Gastroesophageal sphincter (tissue), 4 donors: ENCODE measurements at places on chromosomes 16 and 17. TPM values are rescaled to one million over a fixed set of nuclear protein-coding genes. Genes with fewer than 3 reads are reported as not detected.

Gene RNF43
- total RNA-seq: 0.79 TPM

DNA sequence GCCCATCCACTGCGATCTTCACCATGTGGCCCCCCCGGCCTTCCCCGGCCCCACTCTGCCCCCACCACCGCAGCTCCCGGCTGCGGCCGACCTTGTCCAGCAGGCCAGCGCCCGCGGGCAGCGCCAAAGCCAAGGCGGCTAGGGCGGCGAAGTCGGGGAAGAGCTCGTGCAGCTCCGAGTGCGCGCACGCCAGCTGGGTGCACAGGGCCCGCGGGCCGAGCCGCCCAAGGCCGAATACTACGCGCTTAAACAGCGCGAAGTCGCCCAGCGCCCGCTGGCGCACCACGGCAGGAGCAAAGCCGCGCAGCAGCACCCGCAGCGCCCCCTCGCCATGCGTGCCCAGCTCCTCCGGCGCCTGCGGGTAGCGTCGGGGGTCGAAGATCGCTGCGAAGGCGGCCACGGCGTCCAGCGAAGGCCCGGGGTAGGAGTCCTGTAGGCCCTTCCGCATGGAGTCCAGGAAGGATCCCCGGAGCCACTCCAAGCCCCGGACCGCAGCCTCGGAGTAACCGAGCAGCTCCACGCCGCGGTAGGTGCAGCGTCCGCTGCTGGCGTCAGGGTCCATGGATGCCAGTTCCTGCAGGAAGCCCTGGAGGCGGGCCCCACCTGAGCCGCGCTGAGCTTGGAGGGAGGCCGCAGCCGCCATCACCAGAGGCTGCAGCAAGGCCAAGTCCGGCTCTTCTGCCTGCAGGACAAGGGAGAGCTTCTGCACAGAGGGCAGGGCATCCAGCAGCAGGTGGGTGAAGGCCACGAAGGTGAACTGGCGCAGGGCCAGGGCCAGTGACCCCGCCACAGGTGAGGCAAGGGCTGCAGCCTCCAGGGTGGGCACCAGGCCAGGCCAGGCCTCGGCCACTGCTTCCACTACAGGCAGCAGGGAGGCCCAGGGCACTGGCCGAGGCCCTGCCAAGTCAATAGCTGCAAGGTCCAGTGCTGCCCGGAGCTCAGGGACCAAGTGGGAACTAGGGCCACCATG is 10.3 kb downstream of the C17orf113 start:
- no peak for ATAC-seq

Gene TBC1D26
- not detected for total RNA-seq

Gene CMTM4
- 12.7 TPM for total RNA-seq

GRCh38 chr17:339193-340061 is 13.2 kb downstream of the RPH3AL start:
- ATAC-seq: no peak

- no peak for ATAC-seq
Observed at GRCh38 chr17:65545705-65546523, 15.5 kb downstream of the AXIN2 start.

GRCh38 chr16:87840271-87840978 is 28.9 kb downstream of the SLC7A5 start:
- no peak for ATAC-seq

DNA sequence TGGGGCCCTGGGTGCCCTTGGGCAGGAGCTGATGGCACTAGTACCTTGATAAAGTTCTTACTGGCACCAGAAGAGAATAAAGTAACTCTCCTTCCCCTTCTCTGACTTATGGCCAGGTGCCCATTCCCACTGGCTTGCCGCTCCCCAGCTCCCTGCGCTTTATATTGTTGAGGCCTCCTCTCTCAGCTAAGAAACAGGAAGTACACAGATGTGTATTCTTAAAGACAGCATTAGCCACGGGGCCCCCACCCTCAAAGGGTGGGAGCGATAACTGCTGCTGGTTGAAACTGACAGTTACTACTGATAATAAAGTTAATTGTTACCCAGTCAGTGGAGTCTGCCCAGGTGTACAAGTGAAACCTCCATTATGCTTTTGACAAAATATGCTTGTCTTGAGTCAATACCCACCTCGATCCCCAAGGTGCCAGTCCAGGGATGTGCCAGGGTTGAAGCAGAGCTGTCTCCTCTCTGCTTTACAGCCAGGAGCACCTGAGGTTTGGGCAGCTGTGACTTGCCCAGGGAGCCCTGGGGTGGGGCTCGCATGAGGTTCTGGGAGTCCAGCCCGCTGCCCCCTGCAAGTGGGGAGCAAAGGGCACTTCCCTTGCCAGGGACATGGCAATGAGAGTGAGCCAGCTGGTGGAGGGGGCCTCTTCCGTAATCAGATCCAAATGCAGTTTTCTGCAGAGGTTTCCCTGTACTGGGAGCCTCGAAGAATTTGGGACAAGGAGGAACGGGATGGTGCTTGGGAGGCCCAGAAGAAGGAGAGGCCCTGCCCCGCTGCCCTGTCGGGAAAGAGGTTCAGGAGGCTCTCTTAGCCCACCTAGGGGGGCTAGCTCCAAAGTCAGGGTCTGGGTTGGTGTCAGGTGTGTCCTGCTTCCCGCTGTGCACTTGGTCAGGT is 5.4 kb upstream of the CLDN9 start:
- no peak for ATAC-seq

GRCh38 chr17:20266806-20267458 is 200.4 kb downstream of the LGALS9B start:
- no peak for ATAC-seq

Gene FBXW10
- 0.16 TPM for total RNA-seq

GRCh38 chr16:142405-142967 is 4.0 kb upstream of the NPRL3 start:
- ATAC-seq: no peak

Gene TP53TG3E
- total RNA-seq: not detected

DNA sequence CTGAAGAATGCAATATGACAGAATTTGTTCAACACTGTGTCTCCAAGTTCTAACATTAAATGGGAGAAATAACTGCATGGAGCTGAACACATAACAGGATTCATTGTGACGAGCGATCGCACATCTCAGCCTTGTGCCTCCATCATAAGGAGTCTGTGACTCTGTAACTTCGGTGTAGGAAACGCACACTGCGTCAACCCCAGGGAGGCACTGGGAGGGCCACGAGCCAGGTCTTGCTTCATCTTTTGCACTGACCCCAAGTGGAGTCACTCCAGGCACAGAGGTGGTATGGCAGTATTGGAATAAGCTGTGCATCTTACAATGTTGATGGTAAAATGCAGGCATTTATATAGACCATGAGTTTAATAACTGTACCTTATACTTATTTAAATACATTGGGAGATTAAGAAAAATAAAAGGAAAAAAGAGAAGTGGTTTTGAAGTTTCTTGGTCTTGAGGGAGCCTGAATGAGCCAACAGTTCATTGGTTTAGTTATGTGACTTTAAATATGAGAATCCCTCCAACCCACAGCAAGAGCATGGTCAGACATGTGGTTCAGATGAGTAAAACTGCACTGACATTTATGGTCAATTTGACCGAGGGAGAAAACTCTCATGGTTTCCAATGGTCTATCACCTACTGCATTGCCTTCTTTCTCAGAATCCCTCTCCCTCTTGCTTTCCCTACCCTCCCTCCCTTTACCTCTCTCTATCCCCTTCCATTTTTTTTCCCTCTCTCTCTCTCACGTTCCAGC is 5.7 kb upstream of the PMP22 start:
- ATAC-seq: no peak
